ENCODE measurements at places on chromosomes 5 and 9.
A peak's percentile ranks its signal among the peaks of the same experiment; 100 is the strongest.

GRCh38 chr9:134373269-134373668 lies 47.0 kb downstream of the RXRA start:
- DNase-seq = no peak

GRCh38 chr5:130875656-130876055 lies 289.4 kb downstream of the HINT1 start:
- DNase-seq = no peak

- DNase-seq = peak; percentile 83
Observed at GRCh38 chr5:74919487-74919886, 53.3 kb upstream of the FAM169A start.

- DNase-seq = no peak
Observed at GRCh38 chr9:73121375-73121935, 30.2 kb upstream of the ANXA1 start.

GRCh38 chr9:121634329-121635261 lies 16.8 kb upstream of the DAB2IP start:
- DNase-seq = peak; percentile 63

DNA sequence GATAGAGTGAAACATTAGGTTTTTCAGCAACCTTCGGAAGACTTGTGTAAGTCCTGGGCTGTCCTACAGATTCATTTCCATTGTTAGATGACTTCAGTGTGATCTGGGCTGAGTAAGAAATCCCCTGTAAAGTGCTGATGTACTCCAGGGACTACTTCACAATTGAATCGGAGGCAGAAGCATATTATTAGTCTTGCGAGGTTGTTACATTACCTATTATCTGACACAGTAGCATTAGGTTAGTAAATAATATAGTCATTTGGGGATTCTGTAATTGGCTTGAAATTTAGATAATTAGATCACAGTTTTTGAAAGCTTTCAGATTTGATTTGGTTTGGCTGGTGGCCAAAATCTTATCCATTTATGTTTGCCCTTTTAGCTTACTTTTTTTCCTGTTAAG lies 62.4 kb downstream of the DMRT1 start:
- DNase-seq = no peak

- DNase-seq = peak; percentile 29
Observed at GRCh38 chr5:173765029-173765644, 123.0 kb upstream of the CPEB4 start.

GRCh38 chr5:119694284-119694683 lies 64.9 kb downstream of the FAM170A start:
- DNase-seq = no peak

DNA sequence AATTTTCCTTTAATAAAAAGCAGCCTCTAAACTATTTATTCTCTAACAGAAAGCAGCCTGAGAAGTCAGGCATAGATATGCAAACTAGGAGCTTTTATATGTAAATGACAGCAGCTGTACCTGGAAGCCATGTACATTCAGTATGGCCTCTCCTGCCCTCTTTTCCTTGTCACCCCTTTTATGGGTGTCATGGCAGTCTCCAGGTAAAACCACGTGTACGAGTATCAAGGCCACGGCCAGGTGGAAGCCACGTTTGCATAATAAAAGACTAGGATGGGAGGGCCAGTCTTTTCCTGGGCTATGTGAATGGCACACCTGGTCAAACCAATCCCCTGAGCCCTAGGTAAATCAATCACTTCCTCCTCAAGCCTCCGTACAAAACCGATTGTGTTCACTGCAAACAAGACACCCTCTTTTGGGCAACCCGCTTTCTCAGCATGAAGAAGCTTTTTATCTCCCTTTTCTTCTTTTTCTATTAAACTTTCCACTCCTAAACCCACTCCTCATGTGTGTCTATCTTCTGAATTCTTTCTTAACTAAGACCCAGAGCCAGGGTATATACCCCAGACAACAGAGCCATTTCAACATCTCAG lies 419.5 kb upstream of the CTNND2 start:
- no peak for DNase-seq

GRCh38 chr5:157263496-157264090 lies 2.3 kb upstream of the CYFIP2 start:
- no peak for DNase-seq
